Keratinocyte (primary cell): ENCODE measurements at places on chromosomes 16 and 17.

DNA sequence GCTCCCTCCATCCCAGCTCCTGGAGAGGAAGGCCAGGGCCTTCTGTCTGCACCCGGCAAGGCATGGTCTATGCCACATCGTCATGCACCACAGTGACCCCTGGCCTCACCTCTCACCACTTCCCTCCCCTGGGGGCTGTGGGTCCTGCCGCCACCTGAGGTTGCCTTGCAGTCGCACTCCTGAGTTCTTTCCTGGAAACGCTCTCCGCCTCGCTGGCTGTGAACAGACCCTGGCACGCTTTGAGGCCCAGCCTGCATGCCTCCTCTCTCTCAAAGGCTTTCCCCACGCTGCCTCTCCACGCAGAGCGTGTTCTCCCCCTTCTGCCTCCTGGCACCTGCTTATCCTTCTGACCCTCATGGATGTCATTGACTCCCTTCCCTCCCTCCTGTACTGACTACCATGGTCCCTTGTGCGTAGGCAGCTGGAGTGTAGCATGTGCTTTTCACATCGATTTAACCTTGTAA, 45.4 kb downstream of the SEC14L1 start:
- DNase-seq, result no peak

GRCh38 chr16:75860326-75861053, 134.2 kb upstream of the CPHXL start:
- no peak for DNase-seq

GRCh38 chr16:8561496-8561895, 28.8 kb downstream of the TMEM114 start:
- DNase-seq, result no peak

DNA sequence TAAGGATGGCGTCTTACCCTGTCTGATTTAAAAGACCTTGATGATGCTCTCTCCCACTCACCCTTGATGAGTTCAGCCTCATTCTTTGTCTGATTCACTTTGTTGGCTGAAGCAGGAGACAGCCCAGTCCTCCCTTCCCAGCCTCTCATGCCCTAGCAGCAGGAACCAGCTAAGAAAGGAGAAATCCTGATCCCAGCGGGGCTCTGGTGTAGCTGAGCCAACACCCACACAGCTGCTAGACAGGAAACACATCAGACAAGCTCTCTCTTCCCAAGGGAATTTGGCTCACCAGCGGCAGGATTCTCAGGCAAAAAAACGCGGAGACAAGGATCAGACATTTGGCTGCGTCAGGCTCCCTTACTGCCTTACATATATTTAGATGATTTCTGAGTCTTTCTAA, 211.5 kb downstream of the CDH11 start:
- DNase-seq, result no peak

- DNase-seq, result no peak
Observed at GRCh38 chr17:19780846-19781245, 32.7 kb upstream of the ALDH3A1 start.

DNA sequence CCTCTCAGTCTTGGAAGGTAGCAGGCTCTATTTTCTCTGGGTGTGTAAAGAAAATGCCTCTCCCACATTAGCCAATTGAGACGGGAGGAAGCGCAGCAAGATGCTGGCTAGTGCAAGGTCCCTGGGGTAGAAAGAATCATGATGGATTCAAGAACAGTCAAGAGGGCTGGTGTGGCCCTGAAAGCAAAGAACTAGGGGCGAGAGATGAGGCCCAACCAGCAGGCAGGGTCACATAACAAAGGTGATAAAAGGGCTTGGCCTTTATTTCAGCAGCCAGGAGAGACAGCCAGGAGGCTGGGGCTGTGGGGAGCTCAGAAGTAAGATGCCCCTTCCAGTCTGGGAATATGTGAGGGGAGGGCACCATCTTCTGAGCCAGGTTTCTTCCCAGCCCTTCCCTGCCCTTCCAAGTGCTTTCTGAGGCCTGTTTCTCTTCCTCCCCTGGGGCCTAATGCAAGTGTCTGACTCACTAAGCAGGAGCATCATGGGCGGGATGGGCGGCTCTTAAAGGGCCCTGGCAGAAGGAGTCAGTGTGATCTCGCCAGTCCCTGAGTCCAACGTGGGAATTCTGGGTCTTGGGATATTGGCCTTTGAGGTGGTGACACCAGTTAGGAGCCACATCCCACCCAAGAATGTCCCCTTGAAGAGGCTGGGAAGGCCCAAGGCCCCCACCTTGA, 3.9 kb upstream of the NLRC5 start:
- DNase-seq, result no peak

GRCh38 chr16:24001710-24002109, 165.9 kb downstream of the PRKCB start:
- DNase-seq, result no peak

- no peak for DNase-seq
Observed at GRCh38 chr17:34725008-34725407, 145.6 kb downstream of the TMEM132E start.

DNA sequence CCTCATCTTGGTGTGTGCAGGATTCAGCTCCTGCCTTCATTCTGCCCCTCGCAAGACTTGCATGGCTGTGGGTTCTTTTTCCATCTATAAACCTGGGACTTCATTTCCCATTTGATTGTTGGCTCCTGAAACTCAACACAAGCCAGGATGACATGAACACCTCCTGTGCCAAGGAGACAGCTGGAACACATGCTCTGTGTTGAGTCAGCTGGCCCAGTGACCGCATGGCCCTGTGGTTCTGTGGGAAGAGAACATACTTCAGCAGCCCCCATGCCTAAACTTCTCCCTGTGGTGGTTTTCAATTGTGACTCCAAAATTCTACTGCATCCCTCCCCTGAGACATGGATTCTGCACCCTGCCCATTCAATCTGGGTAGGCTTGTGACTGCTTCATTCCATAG, 57.9 kb upstream of the FOXF1 start:
- no peak for DNase-seq

GRCh38 chr17:62611728-62612127, 15.7 kb upstream of the MRC2 start:
- DNase-seq, result no peak

DNA sequence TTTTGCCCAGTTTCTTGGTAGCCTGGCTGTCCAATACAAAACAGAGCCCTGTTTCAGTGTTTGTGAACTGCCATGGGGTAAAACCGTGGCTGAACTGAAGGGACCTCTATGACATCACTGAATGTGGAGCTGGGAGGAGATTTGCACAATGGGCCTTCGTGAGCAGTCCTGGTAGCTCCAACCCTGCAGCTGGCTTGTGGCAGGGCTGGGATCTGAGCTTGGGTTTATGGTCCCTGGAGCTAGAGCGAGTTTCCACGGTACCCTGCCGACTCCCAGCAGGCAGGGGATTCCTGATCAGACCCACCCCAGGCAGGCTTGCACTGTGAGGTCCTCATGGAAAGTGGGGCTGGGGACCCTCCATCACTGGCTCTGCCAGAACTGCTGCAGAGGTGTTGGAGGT, 247.0 kb downstream of the GSG1L start:
- DNase-seq, result no peak

GRCh38 chr17:81900181-81900820, 1.7 kb upstream of the NPB start:
- no peak for DNase-seq

- no peak for DNase-seq
Observed at GRCh38 chr17:81966343-81967243, 5.6 kb upstream of the NOTUM start.

GRCh38 chr16:75267631-75268264, 16.3 kb upstream of the BCAR1 start:
- no peak for DNase-seq

DNA sequence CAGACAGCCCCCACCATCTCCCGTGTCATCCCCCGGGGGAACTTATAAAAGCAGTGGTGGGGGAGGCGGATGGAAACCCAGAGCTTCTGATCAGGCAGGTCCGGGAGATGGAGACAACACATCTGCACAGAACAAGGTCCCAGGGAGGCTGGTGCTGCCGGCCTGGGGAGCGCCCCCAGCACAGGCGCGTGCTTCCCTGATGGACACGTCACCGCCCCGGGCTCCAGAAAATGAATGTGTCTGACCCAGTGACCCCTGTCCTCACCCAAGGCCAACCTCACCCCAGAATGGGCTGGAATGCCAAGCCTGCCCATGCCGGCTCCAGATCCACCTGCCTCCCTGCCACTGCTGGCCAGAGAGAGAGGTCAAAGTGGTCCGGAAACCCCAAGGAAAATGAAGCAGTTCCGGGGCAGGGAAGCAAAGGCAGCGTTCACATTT, 12.5 kb downstream of the SLC7A5 start:
- DNase-seq, result no peak

- no peak for DNase-seq
Observed at GRCh38 chr17:28634206-28634865, 10.6 kb downstream of the BLTP2 start.

- no peak for DNase-seq
Observed at GRCh38 chr16:61014869-61015268, 1021.4 kb downstream of the CDH8 start.

- no peak for DNase-seq
Observed at GRCh38 chr16:46812781-46813540, 18.0 kb downstream of the C16orf87 start.

GRCh38 chr17:80872501-80873306, 118.9 kb upstream of the CHMP6 start:
- DNase-seq, result no peak

DNA sequence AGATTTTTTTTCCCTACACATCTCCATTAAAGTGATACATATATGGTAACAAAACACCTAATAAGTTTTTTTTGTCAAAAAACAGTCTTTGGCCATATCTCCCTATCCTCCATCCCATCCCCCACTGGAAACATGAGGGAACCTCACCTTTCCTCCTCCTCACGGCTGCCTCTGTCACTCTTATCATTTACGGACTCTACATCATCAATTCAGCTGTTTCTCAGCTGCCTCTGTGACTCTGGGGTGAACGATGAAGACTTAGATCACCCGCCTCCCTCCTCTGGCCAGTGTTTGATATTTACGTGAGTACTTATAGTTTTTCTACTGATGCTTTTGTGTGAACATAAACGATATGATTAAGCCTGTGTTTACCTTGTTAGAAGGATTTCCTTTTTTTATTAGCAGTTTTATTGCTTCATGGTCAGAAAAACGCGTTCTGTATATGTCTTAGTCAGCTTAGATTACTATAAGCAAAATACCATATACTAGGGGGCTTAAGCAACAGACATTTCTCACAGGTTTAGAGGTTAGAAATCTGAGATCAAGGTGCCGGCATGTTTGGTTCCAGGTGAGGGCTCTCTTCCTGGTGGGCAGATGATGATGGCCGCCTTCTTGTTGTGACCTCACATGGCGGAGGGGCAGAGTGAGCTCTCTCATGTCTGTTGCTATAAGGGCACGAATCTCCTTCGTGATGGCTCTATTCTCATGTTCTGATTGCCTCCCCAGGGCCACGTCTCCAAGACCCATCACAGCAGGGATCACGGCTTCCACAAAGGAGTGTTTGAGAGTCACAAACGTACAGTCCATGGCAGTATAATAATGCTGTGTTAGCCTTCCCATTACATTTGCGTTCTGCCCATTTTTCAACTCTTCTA, 32.1 kb downstream of the DNAH17 start:
- DNase-seq, result no peak

GRCh38 chr16:81738783-81739496, 40.2 kb upstream of the PLCG2 start:
- no peak for DNase-seq

DNA sequence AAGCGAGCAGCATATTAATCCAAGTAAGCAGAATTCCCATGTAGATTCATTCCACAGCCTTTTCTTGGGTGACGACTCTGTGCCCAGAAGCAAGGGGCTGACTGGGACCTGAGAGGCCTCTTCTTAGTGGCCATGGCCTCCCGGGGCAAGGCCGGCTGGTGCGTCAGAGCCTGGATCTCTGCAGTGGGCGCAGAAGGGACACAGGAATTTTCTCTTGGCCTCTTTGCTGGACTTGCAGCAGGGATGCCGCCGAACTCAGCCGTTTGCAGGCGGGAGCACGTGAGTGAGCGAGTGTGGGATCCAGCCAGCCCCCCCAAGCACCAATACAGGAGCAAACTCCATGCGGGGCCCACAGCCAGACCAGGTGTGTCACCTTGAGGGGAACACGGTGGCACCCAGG, 151.8 kb downstream of the RPTOR start:
- no peak for DNase-seq

DNA sequence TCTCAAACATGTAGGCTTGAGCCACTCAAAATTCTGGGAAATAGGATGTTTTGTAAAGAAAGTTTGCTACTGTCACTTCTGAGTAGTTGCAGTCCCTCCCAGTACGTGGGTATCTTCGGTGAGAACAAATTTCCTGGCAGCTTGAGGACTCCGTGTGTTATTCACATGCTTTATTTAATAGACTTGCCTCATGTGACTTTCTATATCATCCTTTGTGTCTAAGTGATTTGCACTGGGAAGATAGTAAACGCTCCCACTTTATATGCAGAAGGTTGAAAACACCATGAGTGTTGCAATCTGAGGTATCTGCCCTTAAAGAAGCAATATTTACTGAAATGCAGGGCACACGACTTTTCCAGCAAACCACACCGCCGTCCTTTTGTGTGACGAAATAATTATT, 643.7 kb downstream of the MAF start:
- no peak for DNase-seq

DNA sequence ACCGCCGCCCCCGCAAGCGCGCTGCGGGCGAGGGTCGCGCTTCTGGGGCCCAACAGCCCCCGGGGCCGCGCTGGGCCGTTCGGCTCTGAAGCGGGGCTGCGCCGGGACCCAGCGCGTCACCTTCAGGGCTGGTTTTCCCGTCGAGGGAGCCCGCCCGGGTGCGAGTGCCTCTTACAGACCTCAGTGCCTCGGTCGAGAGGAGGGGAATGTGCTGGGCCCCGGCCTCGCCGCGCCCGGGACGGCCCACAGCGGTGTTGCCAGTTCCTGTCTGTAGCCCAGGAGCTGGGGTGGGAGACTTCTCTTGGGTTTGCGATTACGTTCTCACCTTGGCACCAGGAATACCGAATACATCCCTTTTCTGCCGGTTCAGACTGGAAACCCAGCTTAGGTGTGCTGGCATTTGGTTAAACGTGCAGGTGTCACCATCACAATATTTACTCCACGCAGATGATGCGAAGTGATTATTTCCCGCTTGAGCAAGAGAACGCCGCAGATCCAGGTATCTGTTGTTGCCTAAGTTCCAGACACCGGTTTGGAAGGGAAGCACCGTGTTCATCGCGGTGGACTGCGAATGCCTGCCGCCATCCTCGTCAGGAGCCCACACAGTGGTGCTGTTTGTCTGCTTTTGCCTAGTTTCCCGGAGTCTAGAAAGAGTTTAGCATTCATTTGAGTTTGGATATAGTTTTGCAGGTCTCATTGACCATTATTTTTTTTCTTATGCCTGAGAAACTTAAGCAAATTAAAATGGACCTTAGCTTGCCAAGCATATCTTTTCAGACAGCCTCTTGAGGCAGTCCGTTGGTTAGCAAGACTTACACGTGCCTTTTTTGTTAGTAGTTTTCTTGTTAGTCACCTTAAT, 914 bp downstream of the MAP1LC3B start:
- DNase-seq, result no peak

DNA sequence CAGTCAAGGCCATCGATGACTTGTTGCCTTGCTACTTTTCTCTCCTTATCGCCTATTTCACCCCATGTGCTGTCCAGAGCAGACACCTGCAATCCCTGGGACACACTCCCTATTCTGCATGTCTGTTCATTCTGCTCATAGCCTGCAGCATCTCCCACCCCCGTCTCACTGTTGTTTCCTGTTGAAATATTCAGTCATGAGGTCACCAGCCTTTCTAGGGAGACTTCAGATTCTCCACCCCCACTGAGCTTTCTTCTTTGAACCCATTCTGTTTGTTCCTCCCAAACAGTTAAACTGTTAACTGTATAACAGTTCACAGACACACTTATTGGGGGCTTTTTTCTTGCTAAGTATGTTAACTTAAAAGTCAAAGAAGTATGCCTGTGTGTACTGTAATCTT, 94.4 kb downstream of the AATF start:
- DNase-seq, result no peak
